Stimulated activated CD4-positive, alpha-beta T cell treated with anti-CD3 and anti-CD28 coated beads, Interleukin-1b, Interleukin-23, amount 100 ng/mL, for 4 hours (primary cell): ENCODE measurements at places on chromosomes 5 and 9.

DNA sequence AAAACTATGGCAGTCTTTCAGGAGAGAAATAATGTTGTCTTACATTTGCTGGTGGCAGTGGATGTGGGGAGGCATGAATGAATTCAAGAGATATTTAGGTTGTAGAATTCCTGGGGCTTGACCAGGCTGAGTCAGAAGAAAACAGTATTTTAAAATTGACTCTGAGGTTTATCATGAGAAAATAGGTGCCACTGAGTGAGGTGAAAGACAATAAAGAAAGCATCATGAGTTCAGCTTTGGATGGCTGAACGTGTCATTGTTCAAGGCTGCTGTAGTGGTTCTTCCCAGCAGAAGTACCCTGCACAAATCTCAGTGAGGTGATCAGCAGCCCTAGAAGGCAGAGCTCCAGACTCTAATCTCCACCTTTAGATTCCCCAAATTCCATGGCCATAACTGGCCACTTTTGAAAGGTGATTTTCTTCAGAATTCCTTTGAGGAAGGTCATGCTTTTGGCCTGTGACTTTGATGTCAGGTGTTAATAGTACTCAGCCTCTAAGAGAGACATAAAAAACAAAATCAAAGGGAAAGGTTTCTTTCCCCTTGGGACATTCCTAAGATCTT is 395.4 kb downstream of the NTRK2 start:
- DNase-seq: no peak

DNA sequence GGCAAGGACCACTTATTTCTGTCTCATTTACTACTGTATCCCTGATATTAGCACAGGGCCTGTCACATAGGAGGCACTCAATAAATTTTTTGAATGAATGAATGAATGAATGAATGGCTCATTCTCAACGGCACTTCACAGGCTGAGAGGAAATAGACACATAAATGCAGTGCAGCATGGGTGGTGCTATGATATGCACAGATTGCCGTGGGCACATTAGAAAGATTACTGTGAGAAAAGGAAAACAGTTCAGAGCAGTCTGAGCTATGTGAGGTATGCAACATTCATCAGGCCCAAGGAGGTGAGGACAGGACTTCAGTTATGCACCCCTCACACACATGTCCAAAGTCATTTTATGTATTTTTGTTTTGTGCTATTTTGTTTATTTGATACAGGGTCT is 6.4 kb upstream of the NOL6 start:
- DNase-seq: no peak

GRCh38 chr5:39399135-39400036 is 25.4 kb downstream of the DAB2 start:
- DNase-seq: no peak

DNA sequence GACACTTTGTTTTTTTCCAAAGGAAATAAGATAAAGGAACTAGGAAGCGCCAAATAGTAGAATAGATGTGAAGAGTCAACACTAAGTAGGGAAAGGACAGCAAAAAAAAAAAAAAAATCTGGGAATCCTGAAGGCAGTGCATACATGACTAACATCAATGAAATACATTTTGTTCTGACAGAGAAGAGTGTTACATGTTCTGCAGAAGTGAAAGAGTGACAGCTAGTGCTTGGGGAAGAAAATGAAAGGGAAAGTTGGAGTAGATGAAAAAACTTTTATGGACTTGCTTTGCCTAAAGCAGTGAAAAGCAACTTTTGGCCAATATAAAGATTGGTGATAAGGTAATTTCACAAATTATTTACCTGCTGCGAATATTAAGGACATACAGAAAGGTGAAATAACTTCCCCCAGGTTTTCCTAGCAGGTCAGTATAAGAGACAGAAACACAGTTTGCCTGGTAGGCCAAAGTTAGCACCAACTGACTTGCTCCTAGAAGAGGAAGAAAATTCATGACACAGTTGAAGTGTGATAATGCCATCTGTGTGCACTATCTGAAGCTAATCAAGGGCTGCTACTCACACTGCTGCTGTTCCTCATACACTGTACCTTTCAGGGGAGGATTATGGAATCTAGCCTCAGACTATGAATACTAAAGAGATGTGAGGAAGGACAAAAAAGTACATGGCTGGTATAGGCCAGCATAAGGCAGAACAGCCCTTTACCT is 38.6 kb downstream of the RANBP6 start:
- DNase-seq: no peak

- DNase-seq: no peak
These were observed 90.4 kb upstream of the COL5A1 start for GRCh38 chr9:134551176-134551575.

DNA sequence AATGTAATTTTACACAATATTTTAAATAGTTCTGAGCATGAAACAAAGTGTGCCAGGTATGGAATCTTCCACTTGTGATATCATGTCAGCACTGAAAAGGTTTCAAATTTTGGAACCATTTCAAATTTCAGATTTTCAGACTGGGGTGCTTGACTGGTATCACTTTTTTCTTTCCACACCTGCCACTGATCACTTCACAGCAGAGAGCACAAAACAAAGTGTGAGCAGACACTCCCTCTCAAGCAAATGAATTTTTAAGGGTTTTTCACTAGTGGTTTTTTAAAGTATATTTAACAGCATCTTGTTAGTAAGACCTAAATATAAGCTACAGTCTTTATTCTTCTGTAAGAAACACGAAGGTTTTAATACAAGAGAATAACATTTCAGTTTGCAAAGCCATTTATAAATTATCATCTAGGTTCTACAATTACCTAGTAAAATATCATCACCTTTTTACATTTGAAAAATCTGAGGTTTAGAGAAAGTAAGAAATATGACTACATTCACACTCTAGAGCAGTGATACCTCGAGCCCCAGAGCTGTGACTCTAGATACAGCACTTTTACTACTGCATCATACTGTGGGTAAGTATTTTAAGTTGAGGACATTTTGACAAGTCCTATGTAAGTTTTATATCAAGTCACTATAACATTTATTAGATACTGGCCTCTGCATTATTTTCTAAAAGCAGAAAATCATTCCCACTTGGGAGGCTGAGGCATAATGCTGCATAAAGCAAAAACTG is 14.6 kb downstream of the GOLPH3 start:
- DNase-seq: no peak

DNA sequence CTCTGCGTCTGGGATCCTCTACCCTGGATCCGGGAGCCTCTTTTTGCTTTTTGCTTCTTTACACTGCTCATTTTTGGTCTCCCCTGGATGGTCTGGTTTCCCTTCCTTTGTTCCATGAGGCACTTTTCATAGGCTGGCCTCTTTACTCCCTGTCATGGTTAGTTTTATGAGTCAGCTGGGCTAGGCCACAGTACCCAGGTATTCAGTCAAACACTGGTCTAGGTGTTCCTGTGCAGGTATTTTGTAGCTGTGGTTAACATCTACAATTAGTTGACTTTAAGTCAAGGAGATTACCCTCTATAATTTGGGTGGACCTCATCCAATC is 17.5 kb downstream of the ANKRD33B start:
- DNase-seq: no peak

DNA sequence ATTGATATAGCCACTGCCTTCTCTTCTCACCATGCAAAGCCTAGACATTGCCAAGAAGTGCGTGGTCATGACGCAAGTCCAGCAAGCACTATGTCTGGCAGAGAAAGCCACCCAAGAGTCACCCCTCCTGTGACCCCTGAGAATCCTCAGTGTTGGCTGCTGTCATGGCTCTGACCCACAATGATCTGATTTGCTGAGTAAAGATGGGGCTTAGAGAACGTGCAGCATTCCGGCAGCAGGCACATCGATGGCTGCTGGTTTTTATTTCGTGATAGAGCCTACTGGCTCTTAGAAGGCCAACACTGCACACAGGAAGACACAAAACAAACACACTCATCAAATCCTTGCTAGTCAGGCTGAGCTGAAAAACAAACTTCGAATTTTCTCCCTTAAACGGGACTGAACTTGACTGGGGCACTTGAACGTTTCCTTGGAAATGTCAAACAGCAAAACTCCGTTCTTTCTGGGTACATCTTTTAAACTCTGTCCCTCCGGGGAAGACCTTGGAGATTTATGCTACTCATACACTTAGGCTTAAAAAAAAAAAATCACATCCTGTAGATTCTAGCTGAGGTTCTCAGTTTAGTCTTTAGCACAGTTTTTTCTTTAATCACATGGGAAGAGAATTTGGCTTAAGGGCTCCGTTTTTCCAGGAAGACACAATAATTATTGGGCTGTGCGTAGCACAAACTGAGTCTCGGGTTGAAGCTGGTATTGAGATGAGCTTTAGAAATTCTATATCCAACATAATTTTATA is 88.2 kb upstream of the BASP1 start:
- DNase-seq: no peak

- no peak for DNase-seq
These were observed 83.2 kb upstream of the TAS2R1 start for GRCh38 chr5:9713356-9713755.

DNA sequence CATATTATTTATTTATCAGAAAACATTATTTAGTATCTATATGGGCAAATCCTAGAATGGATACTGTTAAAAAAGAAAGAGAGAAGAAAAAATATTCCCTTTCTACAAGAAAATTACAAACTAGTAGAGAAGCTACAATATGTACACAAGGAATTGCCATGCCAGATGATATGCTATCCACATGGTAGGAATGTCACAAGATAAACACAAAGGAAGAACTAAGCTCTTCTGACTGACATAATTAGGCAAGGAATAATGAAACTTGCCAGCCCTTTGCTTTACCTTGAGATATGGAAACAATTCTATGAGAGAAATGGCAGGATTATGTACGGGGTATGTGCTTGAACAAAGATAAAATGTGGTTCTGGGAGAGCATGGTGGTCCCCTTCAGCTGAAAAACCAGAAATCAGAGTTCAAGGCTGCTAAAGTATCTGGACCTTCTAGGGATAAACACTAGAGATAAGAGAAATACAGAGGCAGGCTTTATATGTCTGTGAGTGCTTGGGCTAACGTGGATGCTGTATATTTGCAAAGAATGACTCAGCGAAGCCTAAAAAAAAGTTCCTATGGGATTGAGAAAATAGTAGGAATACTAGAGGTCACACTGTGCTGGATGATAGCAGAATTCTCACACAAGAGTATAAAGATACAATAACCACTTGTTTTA is 451.6 kb downstream of the TLE1 start:
- no peak for DNase-seq

DNA sequence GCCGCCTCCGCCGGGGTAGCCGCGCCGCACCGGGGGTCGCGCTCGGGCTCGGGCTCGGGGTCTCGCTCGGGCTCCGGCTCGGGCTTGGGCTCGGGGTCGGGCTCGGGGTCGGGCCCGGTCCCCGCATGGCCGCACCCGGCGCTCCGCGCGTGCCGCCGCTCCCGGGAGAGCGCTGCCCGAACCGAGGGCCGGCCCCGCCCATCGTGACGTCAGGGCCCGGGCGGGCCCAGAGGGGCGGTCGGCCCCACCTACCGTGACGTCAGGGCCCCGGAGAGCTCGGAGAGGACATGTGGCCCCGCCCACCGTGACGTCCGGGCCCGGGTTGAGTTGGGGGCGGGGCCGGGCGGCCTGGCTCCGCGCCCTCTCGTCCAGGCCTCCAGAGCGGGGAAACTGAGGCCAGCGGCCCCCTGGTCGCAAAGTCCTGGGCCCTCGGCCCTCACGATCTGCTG is at the start of gene NSMF:
TSS of gene NSMF (minus strand) at position 183 of the 449 bp plus-strand sequence. CDS start 232 bp downstream, outside the sequence.
- DNase-seq: peak; percentile 95

- DNase-seq: peak; percentile 36
These were observed 40.0 kb upstream of the CDK5RAP2 start for GRCh38 chr9:120619751-120620655.

DNA sequence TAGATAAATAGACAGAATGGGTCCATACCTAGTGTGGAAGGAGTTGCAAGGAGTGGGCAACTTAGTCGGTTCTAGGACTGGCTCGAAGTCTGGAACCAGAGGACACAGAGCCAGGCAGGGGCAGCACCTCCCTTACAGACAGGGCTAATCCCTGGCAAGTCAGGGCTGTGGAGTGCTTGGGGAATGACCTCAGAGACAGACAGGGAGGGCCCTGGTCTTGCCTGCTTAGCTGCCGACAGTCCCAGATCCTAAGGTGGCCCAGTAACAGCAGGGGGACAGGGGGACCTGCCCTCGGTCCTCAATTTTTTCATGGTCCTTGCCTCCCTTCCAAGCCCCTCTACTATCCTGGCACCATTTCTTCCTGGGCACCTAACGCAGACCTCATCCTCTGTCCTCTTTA is 222.4 kb upstream of the TNC start:
- no peak for DNase-seq

DNA sequence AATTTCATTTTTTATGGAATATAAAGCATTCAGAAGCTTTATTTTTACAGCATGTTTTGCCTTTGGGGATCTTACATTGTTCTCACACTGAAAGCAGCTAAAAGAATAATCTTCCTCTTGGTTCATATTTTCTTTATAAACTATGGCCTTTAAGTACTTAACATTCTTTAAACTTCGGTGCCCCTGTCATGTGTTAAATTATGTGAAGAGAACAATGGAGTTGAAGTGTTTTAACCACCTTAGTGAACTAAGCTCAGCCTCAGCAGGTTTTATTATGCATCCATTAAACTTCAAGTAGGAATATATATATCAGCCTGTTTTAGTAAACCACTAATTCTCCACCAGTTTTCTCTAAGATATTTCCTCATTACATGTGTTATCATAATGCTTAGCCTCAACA is 371.4 kb upstream of the CDH18 start:
- no peak for DNase-seq

GRCh38 chr5:178295589-178295988 is 63.0 kb upstream of the PHYKPL start:
- DNase-seq: no peak

GRCh38 chr9:125346080-125346732 is 84.6 kb downstream of the GAPVD1 start:
- no peak for DNase-seq

GRCh38 chr9:91067306-91067860 is 265.8 kb downstream of the SYK start:
- DNase-seq: no peak

DNA sequence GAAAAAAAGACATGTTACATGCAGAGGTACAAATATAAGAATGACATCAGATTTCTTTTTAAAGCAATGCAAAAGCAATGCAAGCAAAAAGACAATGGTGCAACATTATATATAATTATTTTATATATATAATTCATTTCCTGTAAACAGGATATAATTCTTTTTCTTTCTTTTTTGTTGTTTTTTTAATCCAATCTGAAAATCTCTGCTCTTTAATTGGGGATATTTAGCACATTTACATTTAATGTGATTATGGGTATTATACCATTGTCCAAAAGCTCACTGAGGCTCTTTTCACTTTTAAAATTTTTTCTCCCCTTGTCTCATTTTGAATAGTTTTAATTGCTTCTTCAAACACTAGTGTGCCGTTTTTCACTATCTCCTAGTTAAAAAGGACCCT is 148.9 kb downstream of the FGF18 start:
- no peak for DNase-seq

DNA sequence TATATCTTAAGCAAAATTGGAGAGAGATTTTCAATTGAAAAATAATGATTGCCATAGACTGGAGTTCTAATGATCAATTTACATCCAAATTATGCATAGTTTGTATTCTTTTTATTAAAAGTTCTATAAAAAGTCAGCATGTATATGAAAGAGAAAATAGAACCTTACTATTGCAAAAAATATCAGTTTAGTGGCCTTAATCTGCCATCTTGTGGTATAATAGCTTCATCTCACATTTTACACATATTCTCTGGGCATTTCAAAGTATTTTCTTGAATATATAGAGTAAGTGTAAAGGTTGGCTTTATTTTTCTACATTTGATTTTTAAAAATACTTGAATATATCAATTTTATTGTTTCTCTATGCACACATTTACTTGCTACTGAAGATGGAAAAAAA is 1858.6 kb upstream of the CDH9 start:
- DNase-seq: no peak
